ENCODE measurements at places on chromosomes 1 and 21.

DNA sequence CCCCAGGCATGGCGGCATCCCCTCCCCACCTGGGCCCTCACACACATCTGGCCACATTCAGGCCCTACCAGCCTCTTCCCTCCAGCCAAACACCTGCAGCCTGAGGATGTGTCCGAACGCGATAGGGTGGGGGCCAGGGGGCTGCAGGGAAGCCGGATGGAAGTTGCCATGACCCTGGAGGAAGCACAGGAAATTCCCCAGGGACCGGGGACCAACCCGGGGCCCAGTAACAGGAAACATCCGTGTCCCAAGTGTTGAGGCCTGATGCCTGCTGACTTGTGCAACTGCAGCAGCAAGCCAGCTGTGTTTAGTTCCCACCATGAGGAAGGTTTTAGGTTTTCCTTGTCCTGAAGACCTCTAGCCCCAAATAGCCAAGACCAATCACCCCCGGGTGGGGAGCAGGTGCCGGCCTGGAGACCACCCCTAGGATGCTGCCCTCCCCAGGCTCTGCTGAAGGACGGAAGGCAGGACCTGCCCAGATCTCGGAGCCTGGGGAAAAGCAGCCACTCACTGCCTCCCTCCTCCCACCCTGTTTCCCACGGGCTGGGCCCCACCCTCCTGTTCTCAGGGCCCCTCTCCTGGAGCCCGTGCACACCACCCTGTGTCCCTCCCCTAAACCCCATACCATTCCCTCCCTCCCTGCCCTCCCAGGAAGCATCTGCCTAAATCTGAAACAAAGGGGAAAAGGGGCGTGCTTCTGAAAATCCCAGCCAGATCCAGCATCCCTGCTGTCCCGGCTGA, 29.8 kb downstream of the MEGF6 start:
- DNase-seq: no peak

DNA sequence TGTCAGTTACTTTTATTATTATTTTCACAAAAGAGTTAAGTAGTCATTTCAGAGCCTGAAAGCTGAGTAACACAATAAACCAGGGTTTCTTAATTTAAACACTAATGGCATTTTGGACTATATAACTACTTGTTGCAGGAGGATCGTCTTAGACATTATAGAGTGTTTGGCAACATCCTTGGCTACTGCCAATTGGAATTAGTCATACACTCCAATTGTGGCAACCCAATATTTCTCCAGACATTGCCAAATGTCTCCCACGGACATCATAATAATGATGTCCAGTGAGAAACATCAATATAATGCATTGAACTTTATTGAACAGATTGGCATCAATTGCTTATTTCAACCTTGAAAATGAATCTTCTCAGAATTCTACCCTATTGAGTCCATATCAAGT, 441.9 kb upstream of the ADGRL4 start:
- no peak for DNase-seq

DNA sequence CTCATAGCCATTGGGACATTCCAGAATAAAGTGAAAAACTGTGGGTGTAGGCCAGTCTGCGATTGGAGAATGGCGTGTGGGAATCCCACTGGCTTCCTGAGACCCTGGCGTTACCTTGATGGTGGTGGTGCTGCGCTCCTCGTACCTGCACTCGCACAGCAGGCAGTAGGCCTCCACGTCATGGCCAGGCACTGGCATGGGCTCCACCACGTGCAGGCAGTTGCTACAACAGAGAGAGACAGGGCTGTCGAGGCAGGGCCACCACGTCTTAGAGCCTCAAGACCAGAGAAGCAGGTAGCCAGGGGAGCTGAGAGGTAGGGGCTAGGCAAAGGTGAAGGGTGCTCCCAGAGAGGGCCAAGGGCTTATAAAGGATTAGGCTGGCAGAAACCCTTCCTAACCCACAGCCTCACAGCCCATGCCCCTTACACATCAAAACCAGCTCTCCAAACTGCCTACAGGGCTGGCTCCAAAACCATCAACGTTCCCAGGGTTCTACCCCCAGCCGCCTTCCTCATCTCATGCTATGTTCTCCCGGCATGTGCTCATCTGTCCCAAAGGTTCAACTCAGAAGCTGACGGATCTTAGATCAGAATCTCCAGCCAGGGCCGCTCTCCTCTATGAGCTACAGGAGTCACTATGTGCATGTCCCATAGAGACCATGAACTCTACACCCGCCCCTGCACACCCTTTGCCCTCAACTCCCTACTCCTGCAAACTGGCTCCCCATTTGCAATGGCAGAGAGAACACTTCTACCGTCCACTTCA, 7.5 kb downstream of the TMEM9 start:
- no peak for DNase-seq

DNA sequence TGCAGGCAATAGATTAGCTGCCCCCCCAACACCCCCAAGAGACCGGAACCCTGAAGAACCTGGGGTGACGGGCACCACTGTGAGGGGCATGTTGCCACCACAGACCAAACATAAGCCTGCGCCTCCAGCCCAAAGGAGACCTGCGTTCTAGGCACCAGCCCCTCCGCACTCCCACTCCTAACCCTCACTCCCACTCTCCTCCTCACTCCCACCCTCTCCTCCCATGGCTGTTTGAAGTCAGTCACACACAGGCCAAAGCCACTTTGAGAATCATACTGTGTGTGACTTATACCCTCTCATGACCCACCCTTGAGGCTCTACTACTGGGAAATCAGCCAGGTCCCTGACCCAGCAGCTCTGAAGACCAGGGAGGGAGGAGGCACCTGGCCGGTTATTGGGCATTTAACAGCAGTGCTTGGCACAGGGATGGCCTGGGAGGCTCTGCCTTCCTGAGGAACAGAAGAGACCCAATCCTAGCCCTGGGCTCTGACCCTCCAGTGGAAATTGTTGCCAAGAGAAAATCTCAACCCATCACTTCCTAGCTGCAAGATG, 43.5 kb downstream of the FBXO2 start:
- no peak for DNase-seq
